ENCODE measurements at places on chromosomes 3 and 15.

DNA sequence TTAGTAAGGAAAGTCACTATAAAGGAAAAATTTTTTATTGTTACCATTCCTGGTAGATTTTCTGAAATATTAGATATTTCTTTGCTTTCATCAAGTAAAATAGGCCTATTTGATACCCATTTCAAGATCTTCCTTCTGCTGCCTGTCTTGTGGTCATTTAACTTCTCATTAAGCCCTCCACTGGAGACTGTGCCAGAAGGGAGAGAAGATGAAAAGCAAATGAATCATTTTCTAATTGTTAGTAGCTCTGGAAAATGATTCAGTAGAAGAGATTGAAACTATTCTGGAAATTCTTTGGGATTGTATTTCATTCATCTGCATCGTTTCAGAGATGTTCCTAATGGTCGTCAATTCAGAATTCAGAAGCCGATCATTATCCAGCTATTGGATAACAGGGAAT is 3.2 kb downstream of the KCTD6 start:
- no peak for DNase-seq

DNA sequence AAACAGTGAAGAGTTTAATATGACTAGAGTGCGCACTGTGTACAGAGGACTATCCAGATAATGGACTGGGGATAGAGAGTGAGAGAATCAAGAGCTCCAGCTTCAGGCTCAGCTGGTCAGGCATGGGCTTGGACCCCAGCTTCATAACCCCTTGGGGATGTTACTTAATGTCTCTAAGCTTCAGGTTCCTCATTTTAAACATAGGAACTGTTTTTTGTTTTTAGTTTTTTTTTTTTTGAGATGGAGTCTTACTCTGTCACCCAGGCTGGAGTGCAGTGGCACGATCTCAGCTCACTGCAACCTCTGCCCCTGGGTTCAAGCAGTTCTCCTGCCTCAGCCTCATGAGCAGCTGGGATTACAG is 9.9 kb upstream of the BRPF1 start:
- DNase-seq, result no peak

DNA sequence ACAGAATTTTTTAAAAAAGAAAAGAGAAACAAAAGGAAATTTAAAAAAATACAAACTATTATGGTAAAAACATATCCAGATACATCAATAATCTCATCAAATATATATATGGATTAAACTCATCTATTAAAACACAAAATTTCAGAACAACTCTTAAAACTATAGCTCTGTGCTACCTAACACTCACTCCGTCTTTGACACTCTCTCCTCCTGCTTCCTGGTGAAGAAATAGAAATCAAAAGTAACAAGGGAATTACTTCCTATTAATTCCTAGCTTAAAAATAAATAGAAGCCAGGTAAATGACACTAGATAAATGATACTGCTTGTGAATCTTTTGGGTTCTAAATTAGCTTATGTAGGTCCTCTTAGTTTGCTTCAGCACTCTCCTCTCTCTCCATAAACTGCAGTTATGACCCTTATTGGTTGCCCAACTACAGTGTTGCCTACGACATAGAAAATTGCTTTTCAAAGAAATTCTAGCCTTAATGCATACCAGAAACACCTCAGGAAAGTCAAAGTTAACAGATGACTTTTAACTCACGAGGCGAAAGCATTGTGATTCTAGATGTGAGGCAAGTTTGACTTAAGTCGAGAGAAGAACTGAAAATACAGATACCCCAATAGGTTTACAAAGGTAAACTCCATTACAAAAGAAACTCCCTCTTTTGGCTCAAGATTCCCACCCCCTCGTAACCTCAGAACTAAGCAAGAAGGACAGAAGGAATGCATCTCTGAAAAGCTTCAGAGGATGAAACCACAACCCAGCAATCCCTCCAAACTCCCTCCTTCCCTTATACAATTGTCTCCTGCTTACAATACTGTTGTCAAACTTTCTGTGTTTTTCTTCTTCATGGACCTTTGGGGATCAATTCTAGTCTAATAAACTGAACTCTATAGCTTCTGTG is 394.7 kb downstream of the FGF12 start:
- no peak for DNase-seq

DNA sequence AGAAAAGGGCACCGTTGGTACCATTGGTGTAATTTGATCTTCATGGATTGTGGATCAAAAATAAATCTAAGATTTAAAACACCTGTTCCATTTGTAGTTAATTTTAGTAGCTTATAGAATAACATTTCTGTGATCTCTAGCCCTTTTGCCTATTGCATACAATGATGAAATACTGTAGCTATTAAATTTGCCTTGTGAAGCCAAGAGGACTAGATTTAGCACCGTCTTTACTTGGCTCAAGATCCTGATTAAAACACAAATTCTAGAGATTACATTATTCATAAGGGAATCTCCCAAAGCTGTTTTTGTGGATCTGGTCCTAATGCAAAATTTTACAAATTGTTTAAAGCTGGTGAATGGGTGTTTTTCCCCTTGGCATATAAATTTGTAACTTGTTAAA is 8.2 kb downstream of the TBC1D23 start:
- no peak for DNase-seq

GRCh38 chr3:121885386-121885785 is 8.8 kb upstream of the SLC15A2 start:
- DNase-seq, result no peak

- no peak for DNase-seq
These were observed 9.8 kb downstream of the SLC24A1 start for GRCh38 chr15:65631503-65631902.

GRCh38 chr3:47884603-47885002 is 81.7 kb downstream of the DHX30 start:
- no peak for DNase-seq

DNA sequence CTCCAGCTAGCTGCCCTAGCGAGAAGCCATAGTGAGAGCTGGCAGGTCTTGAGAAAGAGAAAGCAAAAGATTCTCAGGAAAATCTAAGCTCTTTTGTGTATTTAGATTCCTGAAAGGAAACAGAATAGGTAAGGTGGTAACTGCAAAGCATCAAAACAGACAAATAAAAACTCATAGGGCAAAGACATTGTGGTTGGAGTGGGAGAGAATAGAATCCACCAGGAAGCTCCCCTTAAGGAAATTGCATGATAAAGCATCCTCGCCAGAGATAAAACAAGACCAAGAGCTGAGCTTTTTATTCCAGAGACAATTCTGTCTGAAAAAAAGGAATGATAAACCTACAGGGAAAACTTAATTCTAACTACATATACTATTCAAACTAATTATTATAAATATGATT is 232.6 kb downstream of the SI start:
- DNase-seq, result no peak

GRCh38 chr3:28907616-28908015 is 373.3 kb upstream of the RBMS3 start:
- no peak for DNase-seq

DNA sequence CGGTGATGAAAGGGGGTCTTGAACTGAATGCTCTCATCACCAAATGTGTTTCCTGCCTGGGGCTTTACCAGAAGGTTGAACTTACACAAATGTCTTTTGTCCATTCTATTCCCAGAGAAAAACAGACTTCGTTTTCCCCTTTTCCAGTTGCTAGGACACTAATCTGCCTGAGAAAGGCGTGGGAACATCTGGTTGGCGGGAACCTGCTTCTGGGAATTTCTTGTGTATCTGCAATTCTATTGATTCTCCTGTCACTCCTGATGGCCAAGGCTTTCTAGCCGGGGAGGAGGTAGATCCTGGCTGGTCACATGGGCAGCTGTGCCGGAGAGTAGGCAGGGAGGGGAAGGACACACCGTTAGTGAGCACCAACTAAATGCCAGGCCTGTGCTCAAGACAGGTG is 31.1 kb upstream of the CCDC174 start:
- DNase-seq, result no peak

GRCh38 chr3:195910499-195910845 is 2.1 kb upstream of the TNK2 start:
- DNase-seq, result no peak

GRCh38 chr3:73485877-73486330 is 138.8 kb downstream of the PDZRN3 start:
- DNase-seq, result no peak

DNA sequence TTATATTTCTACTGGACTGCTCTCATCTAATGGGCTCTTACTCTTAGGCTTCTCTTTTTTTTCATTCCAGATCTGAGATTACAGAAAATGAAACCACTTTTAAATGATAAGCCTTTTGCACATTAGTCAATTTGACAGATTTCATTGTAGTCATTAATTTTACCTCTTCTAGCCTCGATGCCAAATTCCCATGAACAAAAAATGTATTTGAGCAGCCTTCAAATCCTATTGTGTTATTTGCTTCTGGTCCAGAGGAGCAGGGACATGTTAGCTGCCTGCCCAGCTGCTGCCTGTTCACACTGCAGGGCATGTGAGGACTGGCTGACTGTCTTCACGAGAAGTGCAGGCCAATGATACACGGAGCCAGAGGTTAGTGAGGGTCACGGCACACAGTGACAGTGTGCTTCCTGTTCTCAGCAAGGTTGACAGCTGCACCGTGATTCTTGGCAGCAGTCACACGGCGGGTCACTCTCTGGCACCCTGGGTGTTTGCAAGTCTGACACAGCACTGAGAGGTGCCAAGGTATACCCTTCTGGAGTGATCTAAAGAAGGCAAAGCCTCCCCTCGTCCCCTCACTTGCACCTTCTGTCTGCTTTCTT is 40.8 kb downstream of the KAT2B start:
- DNase-seq, result no peak

DNA sequence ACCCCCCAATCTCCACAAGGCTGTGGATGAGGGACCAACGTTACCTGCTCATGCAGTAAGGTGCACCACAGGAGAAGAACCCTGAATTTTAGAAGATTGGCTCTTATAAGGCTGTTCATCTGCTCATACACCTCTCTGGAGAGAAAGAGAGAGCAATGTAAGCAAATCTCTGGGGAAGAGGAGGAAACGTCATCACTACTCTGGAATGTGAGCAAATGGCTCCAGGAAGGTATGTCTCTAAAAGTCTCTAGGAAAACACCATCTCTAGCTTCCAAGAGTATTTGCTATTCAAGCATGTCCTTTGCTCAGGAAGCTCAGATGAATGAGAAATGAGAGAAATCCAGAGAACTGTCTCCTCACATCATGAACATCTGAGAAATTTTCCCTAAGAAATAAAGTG is 235.4 kb downstream of the TBL1XR1 start:
- no peak for DNase-seq
